ENCODE measurements at places on chromosomes 2 and 18.

DNA sequence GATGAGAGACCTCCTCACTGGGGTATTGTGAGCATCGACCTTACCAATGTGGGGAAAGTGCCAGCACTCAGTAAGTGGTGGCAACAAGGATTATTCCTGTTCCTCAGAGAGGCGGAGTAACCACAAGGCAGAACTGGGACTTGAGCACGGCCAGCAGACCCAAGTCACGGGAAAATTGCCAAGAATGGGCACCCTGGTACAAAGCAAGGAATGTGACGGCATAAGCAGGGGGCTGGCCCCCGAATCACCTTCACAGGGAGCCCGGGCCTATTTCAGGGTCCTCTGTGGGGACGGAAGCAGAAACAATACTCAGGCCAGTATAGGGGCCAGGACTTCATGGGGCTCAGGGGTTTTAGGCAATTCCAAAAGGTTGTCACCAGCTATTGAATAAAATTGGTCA lies 25.4 kb downstream of the CENPA start:
- no peak for DNase-seq

- no peak for DNase-seq
These were observed 74.0 kb upstream of the TEX51 start for GRCh38 chr2:126824663-126825062.

- no peak for DNase-seq
These were observed 317.9 kb upstream of the PKDCC start for GRCh38 chr2:41729800-41730364.

GRCh38 chr2:44137872-44138551 lies 30.7 kb upstream of the PPM1B start:
- no peak for DNase-seq

- DNase-seq: no peak
These were observed 34.6 kb downstream of the ZNF516 start for GRCh38 chr18:76460482-76460881.

DNA sequence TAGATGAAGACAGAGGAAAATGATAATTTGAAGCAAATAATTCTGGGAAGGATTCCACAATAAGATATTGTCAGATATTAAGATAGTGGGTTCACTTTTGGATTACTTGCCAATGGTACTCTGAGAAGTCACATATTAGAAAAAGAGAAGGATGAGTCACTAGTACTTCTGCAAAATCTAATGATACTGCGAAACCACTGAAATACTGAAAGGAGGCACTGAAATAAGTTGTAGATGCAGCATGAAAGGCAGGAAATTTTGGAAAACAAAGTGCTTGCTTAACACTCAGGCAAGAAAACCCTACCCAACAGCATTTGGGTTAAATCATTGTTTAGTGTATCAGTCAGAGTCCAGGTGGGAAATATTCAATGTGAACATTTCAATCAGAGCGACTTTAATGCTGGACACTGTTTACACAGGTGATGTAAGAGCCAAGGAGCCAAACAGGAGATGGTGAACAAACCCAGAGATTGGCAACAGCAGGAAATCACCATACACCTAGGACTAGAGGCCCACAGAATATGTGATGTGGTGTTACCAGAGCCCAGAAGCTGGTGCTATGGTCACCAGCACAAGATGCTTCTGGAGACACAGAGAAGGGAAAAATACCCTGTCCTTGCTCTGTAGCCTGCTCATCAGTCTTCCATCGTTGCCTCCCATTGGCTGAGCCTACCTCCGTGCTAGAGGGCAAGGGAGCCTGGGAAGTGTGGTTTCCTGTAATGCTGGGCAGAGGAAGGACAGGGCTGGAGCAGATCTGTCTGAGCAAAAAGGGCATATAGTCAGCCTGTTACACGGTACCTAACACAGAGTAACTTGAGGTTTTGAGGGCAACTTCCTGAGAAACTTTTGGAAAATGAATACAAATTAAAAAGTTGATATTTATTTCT lies 204.7 kb upstream of the ITGA4 start:
- DNase-seq: no peak

GRCh38 chr2:239833269-239834109 lies 191.7 kb downstream of the NDUFA10 start:
- DNase-seq: no peak

GRCh38 chr18:59846814-59847490 lies 52.8 kb upstream of the PMAIP1 start:
- no peak for DNase-seq

- no peak for DNase-seq
These were observed 51.0 kb upstream of the CNGA3 start for GRCh38 chr2:98295275-98295674.

DNA sequence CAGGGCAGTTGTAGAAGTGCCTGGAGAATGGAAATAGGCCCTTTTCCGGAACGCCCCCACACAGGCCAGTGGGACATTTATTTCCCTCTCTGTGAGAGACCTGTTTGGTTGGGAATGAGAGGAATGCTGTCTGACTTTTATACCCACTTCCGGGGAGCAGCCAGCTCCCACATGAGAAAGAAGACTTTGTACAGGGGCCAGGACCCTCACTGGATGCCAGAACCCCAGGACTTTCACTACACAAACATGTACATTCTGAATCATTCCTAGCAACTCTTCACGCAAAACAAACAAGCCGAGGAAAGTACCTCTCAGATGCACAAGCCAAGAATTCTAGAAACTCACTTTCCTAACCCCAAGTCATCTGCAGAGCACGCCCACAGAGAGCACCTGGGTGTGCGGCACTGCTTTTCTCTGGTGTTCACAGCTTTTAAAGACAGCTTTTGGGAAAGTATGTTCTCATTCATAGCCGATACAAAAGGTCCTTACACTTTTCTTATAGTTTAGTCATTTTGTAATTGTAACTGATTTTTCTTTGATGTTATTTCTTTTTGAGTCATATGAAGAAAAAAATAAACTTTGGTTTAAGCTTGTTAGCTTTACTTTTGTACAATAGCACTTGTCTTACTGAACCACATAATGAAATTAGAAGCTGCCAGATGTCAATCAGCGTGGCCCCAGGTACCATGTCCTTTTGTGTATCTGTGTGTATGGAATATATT lies 856.1 kb upstream of the ID2 start:
- no peak for DNase-seq

- DNase-seq: no peak
These were observed 178.6 kb downstream of the TMEM18 start for GRCh38 chr2:498493-499178.

DNA sequence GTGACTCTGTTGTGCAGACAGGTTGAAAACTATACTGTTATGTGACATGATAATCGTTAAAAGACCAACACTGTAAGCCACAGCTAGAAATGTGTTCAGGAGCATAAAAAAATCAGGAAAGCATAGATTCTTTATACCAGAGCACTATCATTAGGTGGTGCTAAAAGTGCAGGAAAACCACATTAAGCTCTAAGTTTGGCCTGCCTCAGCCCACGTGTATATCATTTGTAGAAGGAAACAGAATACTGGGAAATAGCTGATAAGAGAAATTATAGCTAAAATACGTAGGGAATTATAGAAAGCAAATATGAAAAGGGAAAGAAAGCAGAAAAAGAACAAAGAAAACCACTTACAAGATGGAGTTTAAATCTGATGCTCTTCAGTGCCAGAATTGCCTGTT lies 26.5 kb upstream of the C2orf74 start:
- DNase-seq: no peak

Data from HL-60 (cell line).